ENCODE measurements at places on chromosomes 7 and 10.

- peak; percentile 46 for DNase-seq
Measured at GRCh38 chr10:9228771-9229170, 1174.3 kb downstream of the GATA3 start.

- DNase-seq, result peak; percentile 33
Measured at GRCh38 chr7:1027242-1028043, 16.9 kb upstream of the GPR146 start.

DNA sequence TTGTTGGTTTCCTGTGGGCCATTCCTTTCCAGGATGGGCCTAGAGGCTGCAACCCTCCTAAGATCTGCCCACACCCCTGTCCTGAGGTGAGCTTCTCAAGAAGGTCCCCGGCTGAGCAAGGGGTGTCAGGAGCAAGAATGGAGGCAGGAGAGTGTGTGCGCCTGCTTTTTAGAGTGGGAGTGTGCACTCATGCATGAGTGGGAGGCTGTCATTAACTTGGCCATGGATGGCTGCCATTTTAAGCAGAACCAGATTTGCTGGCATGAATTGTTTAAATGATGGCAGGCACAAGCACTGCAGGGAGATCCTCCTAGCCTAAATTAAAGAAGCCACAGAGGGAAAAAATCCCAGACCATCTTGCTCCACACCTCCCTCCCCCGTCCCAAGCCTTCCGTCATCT, 2.9 kb upstream of the SGPL1 start:
- no peak for DNase-seq

DNA sequence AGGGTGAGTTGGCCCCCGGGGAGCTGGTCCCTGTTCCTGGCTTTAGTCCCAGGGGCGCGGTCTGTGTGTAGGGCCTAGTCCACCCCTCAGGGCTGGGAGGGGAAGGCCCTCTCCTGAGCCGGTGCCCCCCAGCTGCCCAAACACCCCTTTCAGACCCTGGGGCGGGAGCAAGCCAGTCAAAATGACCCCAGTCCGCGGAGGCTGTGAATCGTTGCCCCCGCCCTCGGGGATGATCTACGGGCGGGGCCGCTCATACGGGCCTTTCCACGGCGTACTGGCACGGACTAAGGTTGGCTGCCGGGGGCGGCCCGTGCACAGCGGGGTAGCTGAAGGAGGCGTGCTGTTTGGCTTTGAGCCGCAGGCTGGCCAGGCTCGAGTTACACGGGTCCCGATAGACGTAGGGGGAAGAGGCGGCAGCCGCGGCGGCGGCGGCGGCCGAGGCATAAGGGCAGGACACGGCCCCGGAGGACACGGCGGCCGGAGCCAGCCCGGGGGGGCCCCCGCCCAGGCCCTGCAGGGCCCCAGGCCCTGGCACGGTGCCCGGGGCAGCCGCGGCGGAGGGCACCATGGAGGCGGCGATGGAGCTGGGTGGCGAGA, 4.3 kb downstream of the ELOVL3 start:
- peak; percentile 89 for DNase-seq

- DNase-seq, result peak; percentile 74
Measured at GRCh38 chr10:5565671-5566581, 41.2 kb downstream of the CALML3 start.

- DNase-seq, result no peak
Measured at GRCh38 chr10:111999205-111999914, 184.2 kb downstream of the GPAM start.

DNA sequence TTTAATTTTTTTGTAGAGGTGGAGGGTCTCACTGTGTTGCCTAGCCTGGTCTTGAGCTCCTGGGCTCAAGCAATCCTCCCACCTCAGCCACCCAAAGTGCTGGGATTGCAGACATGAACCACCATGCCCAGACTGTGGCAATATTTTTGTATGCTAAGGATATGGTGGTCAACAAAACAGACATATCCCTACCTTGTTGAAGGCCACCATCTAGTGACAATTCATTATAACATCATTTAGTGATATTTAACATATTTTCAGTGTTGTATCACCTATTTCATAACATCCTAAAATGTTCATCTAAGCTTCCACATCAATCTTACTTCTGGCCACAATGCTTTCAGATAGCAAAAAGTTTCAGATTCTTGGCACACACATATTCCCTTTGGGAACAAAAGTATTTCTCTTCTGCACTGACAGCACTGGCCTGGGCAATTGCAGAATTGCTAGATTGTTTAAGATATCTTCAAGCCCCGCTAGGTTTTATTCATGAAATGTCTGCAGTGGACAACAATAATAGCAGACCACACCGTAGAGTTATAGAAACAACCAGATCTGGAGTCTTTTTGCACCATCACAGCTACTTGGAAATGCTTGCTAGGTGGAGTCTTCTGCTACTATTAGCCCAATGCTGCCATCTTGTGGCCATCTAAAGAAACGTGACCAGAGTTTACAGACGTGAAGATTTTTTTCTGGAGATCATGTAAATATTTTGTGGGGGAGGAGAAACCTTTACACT, 58.4 kb downstream of the DNAJC12 start:
- peak; percentile 65 for DNase-seq

GRCh38 chr10:62853710-62854109, 37.5 kb upstream of the EGR2 start:
- DNase-seq, result peak; percentile 46

GRCh38 chr7:17672783-17673182, 267.5 kb downstream of the SNX13 start:
- DNase-seq, result no peak

DNA sequence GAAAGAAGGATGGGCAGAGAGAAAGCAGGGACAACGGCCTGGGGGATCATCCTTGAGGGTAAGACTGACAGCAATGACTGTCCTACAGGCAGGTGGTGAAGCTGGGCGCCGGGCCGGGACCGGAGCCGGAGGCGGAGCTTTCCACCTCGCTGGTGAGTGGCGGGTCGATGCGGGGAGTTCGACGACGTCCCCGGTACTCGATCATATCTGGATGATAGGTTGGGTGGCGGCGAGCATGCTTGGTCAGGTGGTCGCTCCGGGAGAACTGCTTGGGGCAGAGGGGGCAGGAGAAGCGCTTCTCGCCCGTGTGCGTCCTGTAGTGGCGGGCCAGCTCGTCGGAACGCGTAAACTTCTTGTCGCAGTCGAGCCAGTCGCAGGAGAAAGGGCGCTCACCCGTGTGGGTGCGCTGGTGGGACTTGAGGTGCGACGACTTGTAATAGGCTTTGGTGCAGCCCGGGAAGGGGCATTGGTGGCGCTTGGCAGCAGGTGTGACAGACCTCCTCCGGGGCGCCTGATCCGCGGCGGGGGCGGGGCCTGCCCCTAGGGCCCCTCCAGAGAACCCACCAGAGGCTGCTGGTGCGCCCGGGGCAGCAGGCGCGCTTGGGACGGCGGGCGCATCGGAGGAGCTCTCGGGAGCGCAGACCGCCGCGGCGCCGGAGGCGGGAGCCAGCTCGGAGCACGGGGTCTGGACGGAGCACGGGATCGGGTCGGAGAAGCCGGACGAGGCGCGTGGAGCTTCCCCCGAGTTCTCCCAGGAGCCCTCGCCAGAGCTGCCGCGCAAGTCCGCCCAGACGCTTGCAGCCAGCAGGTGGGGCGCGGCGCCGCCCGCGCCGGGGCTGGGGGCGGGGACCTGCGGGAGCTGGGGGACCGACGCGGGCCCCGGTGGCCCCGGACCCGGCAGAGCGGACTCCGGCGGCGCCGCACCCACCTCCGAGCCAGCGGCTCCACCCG, 752 bp downstream of the KLF14 start:
- no peak for DNase-seq

GRCh38 chr10:43353495-43354329, 17.7 kb upstream of the FXYD4 start:
- no peak for DNase-seq

All from Daoy (cell line).